ENCODE measurements at places on chromosomes 16 and 17.

DNA sequence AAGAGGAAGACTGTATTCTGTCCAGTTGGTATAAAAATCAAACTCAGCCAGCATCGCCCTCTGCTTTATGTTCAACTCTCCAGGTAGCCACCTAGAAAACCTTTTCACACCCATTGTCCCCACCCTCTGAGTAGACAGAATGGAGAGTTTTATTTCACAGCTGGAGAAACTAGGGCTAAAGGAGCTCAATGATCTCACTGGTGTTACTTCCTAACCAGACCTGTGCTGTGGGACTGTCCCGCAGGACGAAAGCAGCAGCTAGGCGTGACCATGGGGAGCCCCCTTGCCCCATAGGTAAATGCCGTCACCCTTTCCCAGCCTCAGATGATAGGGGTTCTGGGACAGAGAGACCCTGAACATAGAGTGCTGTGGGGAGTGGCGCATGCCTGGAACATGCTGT is 67.7 kb downstream of the CYLD start:
- DNase-seq = no peak

- no peak for DNase-seq
These were observed 69.7 kb upstream of the CHMP6 start for GRCh38 chr17:80921741-80922579.

GRCh38 chr17:75521951-75522727 is 3.4 kb upstream of the LLGL2 start:
- no peak for DNase-seq

GRCh38 chr17:66364990-66365490 is 62.6 kb downstream of the PRKCA start:
- DNase-seq = no peak

GRCh38 chr16:1757714-1758461 is 13.5 kb downstream of the NME3 start:
- no peak for DNase-seq

- no peak for DNase-seq
These were observed 56.1 kb upstream of the SOX9 start for GRCh38 chr17:72064606-72065193.

DNA sequence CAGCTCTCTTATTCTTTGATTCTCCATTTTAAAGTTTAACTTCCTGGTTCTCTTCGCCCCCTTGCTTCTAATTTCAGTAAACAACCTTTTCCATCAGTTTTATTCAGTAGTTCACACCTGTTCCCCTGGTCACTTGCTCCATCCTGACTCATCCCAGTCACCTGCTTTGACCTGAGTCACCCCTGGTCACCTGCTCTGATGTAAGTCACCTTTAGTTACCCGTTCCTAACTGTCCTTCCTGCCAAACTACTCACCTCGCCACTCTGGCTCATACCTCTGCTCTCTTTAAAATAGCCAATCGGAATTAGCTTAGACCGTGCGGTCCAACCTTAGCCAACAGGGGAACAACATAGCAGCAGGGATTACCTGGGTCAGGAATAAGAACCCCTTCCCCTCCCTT is 4.7 kb upstream of the NLRC5 start:
- DNase-seq = no peak

DNA sequence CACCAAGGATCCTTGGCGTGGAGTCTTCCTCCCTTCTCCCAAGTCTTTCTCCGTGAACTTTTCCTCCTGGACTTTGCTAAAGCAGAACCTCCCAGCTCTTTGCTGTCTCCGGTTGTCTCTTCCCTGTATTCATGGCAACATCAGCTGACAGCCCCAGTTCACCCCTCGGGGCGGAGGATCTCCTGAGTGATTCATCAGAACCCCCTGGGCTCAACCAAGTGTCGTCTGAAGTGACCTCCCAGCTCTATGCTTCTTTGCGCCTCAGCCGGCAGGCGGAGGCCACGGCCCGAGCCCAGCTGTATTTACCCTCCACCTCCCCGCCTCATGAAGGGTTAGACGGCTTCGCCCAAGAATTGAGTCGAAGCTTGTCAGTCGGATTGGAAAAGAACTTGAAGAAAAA is 943 bp downstream of the CNTROB start:
- no peak for DNase-seq

- no peak for DNase-seq
These were observed 40.5 kb downstream of the TENT4B start for GRCh38 chr16:50193594-50193993.

GRCh38 chr16:22008215-22009059 is 526 bp downstream of the MOSMO start:
- DNase-seq = no peak

DNA sequence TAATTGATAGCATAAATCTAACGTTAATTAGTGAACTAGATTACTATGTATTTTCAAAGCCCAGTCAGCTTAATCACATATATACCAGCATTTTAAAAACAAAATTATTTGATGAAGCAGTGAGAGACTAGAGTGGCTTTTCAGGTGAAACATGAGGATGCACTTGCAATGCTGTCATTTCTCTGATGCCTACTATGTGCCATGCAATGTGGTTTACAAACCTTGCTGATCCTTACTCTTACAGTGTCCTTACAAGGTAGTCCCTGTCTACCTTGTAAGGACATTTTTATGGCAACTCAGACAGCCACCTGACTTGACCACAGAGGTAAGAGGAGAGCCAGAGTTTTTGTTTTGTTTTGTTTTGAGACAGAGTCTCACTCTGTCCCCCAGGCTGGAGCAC is 42.7 kb downstream of the CYB5B start:
- no peak for DNase-seq

- DNase-seq = no peak
These were observed 752 bp downstream of the TBC1D24 start for GRCh38 chr16:2475413-2476344.

DNA sequence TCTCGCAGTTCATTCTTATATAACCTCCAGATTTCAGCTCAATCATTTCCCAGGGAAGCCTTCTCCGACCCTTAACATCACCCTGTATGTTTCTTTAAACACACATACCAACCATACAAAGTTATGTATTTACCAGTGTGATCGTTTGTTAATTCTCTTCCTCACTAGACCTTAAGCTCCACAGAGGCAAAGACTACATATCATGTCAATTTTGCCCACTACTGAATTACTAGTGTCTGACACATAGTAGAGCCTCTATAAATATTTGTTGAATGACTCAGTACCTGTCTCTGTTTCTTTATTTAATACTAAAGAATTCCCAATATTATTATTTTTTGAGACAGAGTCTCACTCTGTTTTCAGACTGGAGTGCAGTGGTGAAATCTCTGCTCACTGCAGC is 137.2 kb downstream of the SHISA9 start:
- no peak for DNase-seq

DNA sequence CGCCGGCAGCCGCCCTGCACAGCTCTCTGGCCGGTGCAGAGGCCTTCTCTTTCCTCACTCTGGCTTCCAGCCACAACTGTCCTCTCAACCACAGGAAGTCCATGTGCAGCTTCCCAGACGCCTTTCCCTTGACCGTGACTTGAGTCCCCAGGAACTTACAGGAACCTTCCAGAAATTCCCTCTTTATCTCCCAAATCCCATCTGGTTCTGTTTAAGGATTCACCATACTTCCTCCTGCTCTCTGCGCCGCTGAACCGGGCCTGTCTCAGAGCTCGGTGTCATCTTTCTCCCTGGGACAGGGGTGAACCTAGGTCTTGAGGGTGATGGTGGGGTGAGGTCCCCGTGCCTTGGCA is 65.2 kb upstream of the ZNF469 start:
- no peak for DNase-seq

GRCh38 chr16:89094252-89094879 is 714 bp downstream of the ACSF3 start:
- no peak for DNase-seq

GRCh38 chr16:87395181-87395842 is 3.2 kb downstream of the MAP1LC3B start:
- no peak for DNase-seq

Data from fibroblast of skin of left biceps (primary cell).